ENCODE measurements at places on chromosomes 4 and X. TPM values are rescaled to one million over a fixed set of nuclear protein-coding genes. Genes with fewer than 3 reads are reported as not detected.
A peak's percentile ranks its signal among the peaks of the same experiment; 100 is the strongest.

DNA sequence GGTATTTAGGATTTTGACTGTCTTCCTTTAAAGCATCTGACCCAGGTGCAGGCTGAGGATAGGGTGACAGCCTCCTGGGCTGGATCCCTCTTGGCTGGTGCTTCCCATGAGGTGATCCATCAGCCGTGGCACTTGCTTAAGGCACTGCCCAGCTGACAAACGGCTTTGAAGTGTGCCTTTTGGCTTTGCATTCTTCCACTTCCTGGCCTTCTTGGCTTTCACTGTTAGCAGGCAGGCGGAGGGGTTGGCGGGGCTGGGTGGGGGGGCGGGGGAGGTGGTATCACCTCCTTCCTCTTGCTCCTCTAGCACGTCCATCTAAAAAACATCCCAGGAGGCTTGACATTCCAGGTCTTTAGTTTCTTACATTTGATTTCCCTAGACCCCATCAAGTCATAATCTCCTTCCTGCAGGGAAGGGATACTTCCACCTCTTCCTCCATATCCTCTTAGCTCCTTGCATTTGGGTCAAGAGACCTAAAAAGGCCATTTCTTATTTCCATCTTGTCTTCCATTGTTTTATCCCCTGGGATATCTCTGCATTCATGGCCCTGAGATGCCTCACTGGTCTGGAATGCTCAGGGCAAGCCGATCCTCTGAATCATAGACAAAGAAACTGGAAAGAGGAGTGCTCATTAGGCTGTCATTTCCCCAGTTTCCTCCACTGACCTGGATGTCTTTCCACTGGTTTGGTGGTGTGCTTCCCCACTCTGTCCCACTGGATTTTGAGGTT lies 11.3 kb upstream of the APLN start:
- no peak for DNase-seq

DNA sequence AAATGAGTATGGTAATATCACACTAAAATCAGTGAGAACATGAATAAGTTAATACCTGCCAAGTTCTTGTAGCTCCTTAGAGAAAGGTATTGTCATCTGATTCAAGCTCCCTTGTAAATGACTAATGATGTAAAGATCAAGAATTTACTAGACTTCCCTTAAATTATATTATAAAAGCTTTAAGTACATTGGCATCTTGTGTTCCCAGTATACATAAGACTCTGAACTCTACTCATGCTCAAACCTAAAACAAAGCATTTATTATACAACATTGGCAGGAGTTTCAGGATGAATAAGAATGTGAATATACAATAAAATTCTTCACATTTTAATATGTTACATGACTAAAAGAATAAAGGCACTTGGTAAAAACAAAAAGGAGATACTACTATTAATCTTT lies 126.8 kb upstream of the UNC5C start:
- no peak for DNase-seq

GRCh38 chr4:52172166-52172565 lies 121.1 kb downstream of the SPATA18 start:
- DNase-seq = no peak

- DNase-seq = no peak
Measured at GRCh38 chr4:54227256-54228055, 1.6 kb upstream of the PDGFRA start.

DNA sequence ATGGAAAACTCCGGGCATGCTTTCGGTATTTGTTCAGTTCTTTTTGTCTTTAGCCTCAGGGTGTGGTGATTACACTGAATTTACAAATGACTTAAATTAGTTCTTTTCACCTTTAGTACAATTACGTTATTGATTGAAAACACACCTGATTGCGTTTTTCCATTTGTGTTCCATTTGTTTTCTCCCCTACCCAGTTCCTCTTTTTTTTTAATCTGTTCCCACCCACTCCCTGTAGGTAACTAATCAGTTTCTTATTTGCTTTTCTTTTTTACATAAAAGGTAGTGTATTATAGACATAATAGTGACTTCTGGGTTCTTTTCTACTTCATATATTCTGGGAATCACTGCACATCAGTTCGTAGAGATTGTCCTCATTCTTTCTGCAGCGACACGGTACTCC lies 53.4 kb downstream of the TNIP2 start:
- no peak for DNase-seq

DNA sequence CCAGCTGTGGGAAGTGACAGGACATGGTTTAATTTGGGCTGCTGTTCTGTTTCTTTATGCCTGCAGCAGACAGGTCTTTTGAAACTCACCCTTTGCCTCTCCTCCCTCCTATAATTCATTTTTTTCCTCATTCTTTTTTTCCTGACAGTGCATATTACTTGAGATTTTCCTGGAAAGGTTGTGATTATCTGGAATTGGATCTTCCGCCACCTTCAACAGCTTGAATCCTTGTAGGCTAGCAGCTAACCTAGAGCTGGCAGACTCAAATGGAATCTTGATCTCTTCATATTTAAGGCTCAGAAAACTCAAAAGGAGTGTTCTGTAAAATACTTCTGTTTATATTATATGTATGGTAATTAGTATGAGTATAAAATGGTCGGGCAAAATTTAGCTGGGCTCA lies 49.3 kb upstream of the CLCN4 start:
- no peak for DNase-seq

DNA sequence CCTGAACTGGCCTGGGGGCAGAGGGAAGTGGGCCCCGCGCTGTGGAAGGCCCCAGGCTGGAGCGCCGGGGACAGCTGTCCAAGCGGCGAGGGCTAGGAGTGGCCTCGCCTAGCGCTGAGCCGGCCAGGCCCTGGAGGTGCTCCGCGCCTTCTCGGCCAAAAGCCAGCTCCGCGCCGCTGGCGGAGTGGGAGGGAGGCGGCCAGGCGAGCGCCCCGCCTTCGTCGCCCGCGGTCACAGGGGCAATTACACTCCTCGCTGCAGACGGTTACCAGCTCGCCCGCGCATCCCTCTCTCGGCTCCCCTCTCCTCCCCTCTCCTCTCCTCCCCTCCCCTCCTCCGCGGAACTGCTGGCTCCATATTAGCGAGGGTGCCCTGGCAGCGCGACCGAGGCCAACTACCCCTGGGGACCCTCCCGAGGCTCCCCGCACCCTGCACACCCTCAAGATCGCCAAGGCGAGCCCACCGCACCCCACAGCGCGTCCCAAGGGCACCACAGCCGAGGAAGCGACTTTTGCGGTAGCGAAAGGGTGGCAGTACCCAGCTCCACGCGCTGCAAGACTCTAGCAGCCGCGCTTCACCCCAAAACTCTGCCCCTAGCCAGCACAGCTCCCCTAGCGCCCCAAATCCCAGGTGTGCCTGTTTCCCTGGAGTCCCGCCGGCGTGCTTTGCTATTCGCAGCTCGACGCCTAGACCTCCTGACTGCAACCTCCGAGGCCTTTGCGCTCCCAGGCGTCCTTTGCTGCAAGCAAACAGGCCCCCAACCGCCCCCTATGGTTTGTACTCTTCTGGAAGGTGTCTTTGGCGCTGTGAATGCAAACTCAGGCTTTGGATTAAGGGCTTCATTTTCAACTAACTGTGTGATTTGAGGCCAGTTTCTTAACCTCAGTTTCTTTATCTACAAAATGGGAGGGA lies 91.4 kb downstream of the BCOR start:
- peak; percentile 71 for DNase-seq

DNA sequence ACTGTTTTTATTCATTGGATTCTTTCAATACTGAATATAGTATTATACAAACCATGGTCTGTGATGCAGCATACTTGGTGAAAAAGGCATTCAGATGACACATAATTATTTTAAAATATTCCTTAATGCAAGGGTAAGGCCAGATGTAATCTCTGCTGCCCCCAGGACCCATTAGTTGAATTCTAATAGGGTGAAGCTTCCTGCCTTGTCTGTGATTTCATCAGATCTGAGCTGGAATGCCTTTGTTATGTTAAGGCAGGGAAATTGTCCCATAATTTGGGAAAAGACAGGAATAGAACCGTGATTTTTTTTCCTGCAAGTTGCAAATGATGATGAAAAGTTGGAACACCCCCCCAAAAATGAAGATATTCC lies 26.1 kb downstream of the ZRSR2 start:
- no peak for DNase-seq

GRCh38 chrX:85024562-85024961 lies 20.9 kb downstream of the APOOL start:
- DNase-seq = no peak

- peak; percentile 62 for DNase-seq
Measured at GRCh38 chr4:7806338-7807090, 133.1 kb downstream of the AFAP1 start.

GRCh38 chr4:996997-997374 lies 3.8 kb upstream of the SLC26A1 start:
- DNase-seq = no peak

GRCh38 chr4:89111833-89112563 lies 665 bp downstream of the TIGD2 start:
- peak; percentile 25 for DNase-seq

GRCh38 chr4:52657292-52657617 lies 1.8 kb downstream of the USP46 start:
- no peak for DNase-seq

GRCh38 chr4:33924811-33925210 lies 2319.5 kb downstream of the ARAP2 start:
- no peak for DNase-seq

GRCh38 chr4:88674979-88675378 lies 22.6 kb downstream of the NAP1L5 start:
- no peak for DNase-seq

DNA sequence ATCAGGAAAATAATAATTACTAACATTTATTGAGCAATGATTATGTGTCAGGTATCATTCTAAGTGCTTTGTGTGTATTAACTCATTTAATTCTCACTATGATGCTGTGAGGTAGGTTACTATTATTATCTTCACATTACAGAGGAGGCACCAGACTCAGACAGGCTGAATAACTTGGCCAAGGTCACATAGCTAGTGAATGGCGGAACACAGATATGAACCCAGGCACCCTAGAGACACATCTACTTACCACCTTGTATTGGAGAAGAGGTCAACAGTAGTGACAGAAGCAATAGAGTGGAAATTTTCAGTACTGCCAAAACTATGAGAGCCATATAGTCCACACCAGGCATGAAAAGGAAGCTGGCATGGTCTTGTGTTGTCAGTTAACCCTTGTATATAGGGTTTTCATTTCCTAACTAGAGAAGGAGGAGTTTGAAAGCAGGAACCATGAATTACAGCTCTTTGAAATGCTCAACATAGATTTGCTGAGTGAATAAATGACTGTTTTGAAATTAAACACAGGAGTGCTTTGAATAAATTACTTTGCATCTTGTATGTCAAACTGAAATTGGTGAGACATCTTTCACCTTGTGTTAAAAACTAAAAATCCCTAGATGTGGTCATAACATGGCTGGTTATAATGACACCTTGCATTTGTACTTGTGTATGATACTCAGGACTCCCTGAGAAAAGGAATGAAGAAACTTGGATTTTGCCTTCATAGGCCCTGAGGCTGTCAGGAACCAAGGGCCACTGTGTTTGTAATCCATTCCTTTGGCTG lies 71.8 kb downstream of the RTL9 start:
- no peak for DNase-seq

DNA sequence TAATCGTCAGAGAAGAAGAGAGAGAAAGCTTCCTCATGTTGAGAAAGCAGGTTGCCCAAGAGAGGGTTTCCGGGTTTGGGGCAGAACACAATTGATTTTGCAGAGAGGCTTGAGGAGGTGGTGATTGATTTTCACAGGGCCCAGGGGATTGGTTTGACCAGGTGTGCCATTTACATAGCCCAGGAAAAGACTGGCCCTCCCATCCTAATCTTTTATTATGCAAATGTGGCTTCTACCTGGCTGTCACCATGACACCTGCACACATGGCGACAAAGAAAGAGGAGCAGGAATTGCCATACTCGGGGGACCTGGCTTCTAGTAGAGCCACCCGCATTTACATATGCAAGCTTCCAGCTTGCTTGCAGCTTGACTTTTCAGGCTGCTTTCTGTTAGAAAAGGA lies 405.3 kb downstream of the PPP4R3C start:
- DNase-seq = no peak

- no peak for DNase-seq
Measured at GRCh38 chrX:97705936-97706335, 822.2 kb downstream of the RPA4 start.

GRCh38 chrX:12804655-12805054 lies 13.4 kb downstream of the PRPS2 start:
- DNase-seq = peak; percentile 34

DNA sequence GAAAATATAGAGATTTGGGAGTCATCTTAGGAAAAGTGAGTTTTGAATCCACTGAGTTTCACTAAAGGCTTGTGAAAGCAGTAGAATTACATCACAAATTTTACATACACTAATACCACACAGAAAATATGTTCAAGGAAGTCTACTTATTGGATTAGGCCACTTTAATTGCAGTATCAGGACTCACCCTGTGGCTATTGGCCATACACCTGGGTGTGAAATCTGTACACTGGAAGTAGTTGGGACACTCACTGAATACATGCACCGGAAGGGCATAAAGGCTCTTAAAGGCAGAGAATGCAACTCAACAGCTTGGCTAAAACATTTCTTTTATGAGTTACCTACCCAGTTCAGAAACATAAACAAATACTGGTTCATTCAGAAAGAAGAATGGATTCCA lies 19.8 kb downstream of the MAOB start:
- DNase-seq = no peak

DNA sequence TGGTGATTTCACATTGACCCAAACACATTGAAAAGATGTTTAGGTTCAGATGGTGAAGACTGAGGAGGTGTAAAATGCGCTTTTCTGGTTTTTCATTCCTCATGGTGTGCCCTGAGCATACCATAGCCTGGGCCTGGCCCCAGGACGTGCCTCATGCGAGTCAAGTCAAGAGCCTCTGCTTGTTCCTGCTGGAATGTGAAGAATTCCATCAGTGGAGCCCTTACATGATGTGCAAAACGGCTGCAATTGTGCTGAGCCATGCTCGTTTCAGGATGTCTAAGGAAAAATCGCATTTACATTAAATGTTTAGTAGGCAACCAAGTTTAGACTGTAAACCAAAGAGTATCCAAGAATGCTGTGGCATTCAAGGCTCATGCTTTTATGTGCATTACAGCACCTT lies 34.9 kb downstream of the GYG2 start:
- no peak for DNase-seq

DNA sequence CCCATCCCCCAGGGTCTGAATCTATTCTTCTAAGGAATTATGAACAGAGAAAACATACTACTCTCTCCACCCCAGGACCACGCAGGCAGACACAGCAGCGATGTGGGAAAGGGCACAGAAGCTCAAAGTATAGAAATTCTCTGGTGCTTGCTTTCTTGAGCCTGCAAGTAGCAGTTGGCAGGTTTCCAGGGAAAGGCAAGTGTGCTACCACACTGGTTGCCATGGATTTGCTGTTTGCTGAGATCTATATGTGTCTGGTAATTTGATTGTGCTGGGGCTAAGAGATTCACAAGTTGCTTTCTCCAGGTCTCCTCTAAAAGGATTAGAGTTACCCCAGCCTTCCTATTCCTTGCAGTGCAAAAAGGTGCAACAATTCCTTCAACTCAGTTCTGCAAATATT lies 83.1 kb downstream of the GUCY2F start:
- DNase-seq = no peak

The APLN gene
- total RNA-seq = not detected

The MUC7 gene
- total RNA-seq = not detected

Data from transverse colon (tissue), 4 donors.